ENCODE measurements at places on chromosomes 7 and 10.

- no peak for DNase-seq
Observed at GRCh38 chr7:151342811-151343210, 1.2 kb downstream of the NUB1 start.

- DNase-seq, result peak; percentile 28
Observed at GRCh38 chr7:111735661-111736551, 173.6 kb upstream of the IMMP2L start.

DNA sequence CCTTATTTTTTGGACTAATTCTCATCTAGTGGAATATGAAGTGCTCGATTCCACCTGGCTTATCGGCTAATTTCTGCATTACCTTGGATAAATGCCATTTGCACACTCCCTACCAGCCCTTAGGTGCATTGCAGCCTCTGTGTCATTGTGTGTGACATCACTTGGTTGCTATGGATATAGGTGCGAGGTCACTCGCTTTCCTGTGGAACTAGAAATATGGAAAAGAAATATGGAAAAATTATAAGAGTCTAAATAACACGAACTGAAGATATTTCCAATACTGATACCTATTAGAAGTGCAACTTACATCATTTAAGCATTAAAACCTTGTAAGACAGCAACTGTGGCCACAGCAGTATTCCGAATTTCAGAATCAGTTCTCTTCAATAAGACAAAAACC, 2.0 kb downstream of the YWHAG start:
- no peak for DNase-seq

GRCh38 chr7:64562626-64563278, at the start of gene ZNF680:
Gene ZNF680 (minus strand): TSS chr7:64563071. CDS start chr7:64562954, 117 bp downstream.
- DNase-seq, result peak; percentile 82

- no peak for DNase-seq
Observed at GRCh38 chr7:65820287-65820950, 52.5 kb upstream of the VKORC1L1 start.

DNA sequence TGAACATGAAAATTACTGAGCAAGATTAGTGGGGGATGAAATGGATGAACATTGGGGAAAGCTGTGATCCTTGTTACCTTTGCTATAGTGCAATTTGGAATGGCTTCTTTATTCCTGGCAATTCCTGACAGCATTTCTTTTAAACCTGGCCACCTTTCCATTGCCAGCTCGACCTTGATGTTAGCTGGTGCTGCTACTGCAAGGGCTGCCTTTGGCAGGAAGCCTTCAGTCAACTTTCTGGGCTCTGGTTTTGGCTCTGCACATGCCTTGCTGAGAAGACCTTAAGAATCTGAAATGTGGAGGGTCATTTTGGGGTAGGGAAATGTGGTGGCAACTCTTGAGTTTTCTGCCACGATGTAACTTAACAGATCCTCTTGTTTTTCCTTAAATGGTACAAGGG, 64.7 kb downstream of the KAT6B start:
- no peak for DNase-seq

GRCh38 chr10:46549171-46550075, 7.0 kb downstream of the GPRIN2 start:
- DNase-seq, result no peak
